Smooth muscle cell of the umbilical artery (primary cell): ENCODE measurements at places on chromosomes 3 and 15. TPM values are rescaled to one million over a fixed set of nuclear protein-coding genes. Genes with fewer than 3 reads are reported as not detected.

Gene RTP4
- total RNA-seq: not detected in 2 replicates

Gene IRAK2
- 8.0 and 12.9 TPM in 2 replicates for total RNA-seq

Gene RTP3
- total RNA-seq: not detected in 2 replicates

Gene GPR160
- 0.23 TPM in 1 of 2 replicates, not detected in the other for total RNA-seq

Gene LRRC31
- not detected in 2 replicates for total RNA-seq

Gene ALDH1A3
- total RNA-seq: 515 and 604 TPM in 2 replicates

Gene CPB1
- not detected in 2 replicates for total RNA-seq

Gene ACTRT3
- 3.4 and 4.8 TPM in 2 replicates for total RNA-seq

Gene ESYT3
- 0.59 and 1.6 TPM in 2 replicates for total RNA-seq

Gene NOP10
- total RNA-seq: 116 and 182 TPM in 2 replicates

Gene SLC22A14
- total RNA-seq: 0.59 and 1.2 TPM in 2 replicates

Gene KNG1
- not detected in 2 replicates for total RNA-seq

Gene CFAP91
- total RNA-seq: 1.8 TPM in 1 of 2 replicates, not detected in the other

Gene TMEM40
- total RNA-seq: not detected in 2 replicates

Gene GXYLT2
- 30.8 and 74.2 TPM in 2 replicates for total RNA-seq
